ENCODE measurements at places on chromosomes 2 and 18.

DNA sequence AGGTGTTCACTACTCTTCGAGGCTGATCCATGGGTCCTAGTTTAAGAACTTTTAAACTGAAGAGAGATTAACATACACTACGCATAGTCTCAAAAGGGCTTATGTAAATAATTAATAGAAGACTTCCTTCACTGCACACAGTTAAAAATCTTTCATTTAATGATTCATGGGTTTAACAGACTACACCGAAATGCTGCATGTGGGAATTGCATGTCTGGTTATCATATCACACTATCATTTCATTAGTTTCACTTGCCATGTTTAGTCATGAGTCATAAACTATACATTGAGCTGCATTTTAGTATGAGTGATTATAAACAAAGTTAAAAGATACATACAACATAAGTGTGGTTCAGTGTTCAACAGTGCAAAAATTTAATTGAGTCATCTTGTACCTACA lies 31.2 kb downstream of the GLS start:
- no peak for DNase-seq

DNA sequence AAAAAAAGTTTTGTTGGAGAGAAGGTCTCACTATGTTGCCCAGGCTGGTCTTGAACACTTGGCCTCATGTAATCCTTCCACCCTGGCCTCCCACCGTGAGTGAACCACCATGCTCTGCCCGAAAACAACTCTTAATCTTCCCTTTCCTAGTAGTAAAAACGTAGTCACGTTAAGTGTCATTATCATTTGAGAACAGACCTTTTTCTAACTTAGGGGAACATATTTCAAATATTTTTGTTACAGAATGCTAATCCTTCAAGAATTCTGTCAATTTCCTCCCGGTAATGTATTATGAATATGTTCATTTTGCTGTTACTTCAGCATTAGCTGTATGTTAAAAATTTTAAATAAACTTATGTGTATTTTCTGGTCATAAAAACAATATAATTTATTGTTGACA lies 49.7 kb downstream of the MTA3 start:
- DNase-seq: no peak

DNA sequence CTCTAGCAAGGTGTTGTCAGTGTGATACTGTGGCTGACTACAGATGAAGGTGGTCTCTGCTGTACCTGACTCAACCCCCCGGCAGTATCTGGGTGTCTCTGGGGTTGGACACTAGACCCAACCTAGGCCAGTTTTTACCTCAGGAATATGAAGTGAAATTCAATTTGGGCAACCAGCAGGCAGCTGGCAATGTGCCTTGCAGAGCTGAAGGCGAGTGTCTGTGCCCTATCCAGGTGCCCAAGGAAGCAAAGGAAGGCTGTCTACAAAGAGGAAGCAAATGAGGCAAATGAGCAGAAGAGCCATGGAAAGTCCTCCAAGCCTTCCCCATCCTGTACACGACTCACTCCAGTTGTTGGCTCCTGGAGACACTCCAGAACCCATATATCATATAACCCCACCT lies 264.6 kb upstream of the AGAP1 start:
- no peak for DNase-seq

DNA sequence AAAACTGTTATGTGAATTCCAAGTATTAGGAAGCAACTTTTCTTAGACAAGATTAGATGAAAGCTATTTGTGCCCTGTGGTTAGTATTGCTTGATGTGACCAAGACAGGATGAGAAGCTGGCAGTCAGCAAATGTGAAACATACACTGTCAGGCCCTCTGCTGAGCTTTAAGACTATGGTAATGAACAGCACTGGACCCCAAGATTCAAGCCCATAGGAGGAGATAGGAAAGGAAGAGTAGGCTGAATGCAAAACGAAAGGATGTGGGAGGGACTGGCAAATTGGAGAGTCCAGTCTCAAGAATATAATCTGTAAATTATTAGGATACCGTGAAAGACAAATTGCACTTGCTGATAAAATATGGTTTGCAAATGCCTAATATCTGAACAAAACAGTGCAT lies 16.4 kb downstream of the BZW1 start:
- no peak for DNase-seq

GRCh38 chr2:221310730-221311129 lies 261.4 kb downstream of the EPHA4 start:
- DNase-seq: no peak

GRCh38 chr2:173307293-173307692 lies 47.4 kb upstream of the CDCA7 start:
- no peak for DNase-seq
